ENCODE measurements at places on chromosomes 6 and 20.

DNA sequence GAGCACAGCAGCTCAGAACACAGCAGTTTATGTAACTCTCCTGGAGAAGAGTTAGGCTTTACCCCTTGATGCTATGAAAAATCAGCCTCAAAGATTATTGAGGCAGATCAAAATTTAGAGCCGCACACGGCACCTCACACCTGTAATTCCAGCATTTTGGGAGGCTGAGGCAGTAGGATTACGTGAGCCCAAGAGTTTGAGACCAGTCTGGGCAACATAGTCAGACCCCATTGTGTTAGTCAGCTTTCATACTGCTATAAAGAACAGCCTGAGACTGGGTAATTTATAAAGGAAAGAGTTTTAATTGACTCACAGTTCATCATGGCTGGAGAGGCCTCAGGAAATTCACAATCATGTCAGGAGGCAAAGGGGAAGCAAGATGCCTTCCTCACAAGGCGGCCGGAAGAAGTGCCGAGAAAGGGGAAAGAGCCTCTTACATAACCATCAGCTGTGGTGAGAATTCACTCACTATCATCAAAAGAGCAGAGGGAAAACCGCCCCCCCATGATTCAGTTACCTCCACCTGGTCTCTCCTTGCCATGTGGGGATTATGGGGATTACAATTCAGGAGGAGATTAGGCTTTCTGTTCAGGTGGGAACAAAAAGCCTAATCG is 87.7 kb downstream of the SGK1 start:
- DNase-seq, result no peak

DNA sequence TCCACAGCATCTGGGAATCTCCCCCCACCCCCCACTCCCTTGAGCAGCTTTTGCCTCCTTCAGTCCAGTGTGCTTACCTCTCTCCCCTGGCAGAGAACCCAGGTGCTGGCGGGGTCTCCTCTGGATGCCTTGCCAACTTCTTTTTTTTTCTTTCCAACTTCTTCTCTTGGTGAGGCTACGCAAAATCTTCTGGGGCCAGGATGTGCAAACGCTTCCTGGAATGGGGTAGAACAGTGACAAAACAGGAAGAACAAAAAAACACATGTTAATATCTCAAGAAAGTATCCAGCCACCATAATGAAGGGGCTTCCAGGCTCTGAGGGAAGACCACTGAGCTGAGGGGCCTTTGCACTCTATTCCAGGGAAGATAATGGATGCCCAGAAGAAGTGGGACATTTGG is 53.9 kb upstream of the DDR1 start:
- no peak for DNase-seq

GRCh38 chr6:72861935-72862432 is 240.1 kb downstream of the KCNQ5 start:
- no peak for DNase-seq

- DNase-seq, result no peak
Observed at GRCh38 chr6:99838607-99839006, 155.4 kb downstream of the MCHR2 start.

DNA sequence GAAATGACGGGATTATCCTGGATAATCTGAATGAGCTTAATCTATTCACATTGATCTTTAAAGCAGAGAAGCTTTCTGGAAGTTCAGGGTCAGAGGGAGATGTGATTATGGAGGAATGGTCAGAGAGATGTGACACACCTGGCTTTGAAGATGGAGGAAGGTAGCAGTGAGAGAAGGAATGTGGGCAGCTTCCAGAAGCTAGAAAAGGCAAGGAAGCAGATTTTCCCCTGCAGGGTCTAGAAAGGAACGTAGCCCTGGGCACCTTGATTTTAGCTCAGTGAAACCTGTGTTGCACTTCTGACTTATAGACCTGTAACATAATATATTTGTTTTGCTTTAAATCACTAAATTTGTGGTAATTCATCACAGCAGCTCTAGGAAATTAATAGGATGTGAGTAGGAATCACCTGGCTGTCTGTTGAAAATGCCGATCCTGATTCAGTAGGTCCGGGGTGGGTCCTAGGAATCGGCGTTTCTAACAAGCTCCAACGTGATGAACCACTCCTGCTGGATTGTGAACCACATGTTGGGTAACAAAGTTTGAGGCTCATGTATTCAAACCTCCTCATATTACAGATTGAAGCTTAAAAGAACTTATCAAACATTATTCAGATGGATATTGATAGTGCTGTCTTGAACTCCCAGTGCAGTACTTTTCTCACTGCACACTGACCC is 157.0 kb downstream of the GJA1 start:
- DNase-seq, result no peak

GRCh38 chr6:162497389-162497788 is 230.2 kb downstream of the PRKN start:
- no peak for DNase-seq

DNA sequence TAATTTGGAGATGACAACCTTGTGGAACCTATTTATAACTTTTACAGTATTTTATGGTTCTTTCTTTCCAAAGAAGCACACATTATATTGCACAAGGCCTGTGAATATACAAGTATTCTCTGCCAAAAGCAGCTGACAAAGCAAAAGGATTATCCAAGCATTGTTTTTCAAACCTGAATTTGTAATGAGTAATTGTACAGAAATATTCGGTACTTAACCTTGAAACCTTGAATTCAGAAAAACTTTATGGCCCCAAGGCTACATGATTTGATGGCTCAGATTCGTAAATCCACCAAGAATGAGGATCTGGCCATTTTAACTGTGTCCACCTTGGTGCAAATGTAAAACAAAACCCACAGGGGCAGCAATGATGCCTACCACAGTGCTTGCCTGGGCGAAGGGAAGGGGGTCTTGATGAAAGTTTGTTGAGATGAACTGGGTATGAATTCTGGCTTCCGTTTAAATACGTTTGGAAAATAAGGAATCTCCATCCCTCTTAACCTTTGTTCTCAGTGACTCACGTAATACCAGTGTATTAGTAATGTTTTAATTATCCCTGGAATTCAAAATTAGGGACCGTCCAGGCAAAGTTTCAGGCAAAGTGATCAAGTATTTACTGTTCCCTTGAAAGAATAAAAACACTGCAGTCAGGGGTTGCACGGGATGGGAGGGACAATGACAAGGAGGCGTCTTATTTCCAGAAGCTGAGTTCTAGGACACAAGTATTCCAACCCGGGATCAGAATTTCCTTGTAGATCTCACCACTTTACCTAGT is 2.7 kb upstream of the RBM24 start:
- DNase-seq, result no peak

DNA sequence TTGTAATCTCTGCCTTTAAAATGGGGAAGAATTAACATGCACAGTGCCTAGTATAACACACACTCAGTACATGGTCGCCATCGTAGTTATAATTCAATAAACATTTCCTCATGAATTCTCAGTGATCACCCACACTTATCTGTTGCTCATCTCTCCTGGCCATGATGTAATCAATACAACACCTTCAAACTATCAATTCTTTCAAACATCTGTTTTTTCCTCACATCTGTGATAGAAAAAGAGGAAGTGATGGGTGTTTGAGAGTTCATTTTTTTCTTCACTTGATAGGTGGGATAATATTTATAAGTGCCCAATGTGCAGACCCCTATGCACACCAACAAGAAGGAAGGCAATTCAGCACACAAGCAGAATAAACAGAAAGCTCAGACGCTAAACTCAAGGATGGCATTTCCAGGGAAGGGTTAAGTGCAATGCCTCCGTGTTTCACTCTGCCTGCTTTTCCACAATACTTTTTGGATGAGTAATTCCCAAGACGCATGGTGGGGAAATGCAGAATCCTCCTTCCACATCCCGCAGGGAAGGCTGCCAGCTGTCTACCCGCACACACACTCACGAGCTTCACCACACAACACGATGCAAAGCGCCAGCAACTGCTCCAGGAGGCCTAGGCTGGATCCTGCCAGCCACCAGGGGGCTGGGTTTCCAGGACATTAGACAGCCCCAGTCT is 100.3 kb downstream of the GMPR start:
- DNase-seq, result no peak

- no peak for DNase-seq
Observed at GRCh38 chr6:42007286-42008137, 42.8 kb upstream of the TAF8 start.

Data from activated naive CD8-positive, alpha-beta T cell treated with anti-CD3 and anti-CD28 coated beads, Interleukin-2, amount 10 ng/mL, durations not matched to agents 7 days and 5 days (primary cell).